ENCODE measurements at places on chromosomes 16 and 17.
A peak's percentile ranks its signal among the peaks of the same experiment; 100 is the strongest.

DNA sequence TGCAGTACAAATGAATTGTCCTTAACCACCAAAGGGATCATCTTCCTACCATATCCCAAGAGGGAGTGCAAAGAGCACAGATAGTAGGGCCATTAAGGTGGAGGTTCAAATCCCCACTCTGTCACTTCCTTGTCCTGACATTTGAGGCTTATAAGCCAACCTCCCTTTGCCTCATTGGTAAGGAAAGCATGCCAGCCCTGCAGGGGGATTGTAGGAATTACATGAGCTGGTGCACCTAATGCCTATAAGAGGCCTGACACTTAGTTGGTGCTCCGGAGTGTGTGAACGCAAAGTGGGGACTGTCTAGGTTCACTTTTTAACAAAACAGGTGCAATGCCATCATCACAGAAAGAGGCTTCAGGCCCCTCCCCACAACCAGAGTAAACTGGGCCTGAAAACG lies 374.4 kb downstream of the SNX29 start:
- DNase-seq = no peak

- DNase-seq = no peak
Observed at GRCh38 chr16:79301051-79301450, 299.5 kb downstream of the MAF start.

GRCh38 chr16:67537636-67538591 lies 9.3 kb downstream of the RIPOR1 start:
- no peak for DNase-seq

- DNase-seq = no peak
Observed at GRCh38 chr17:77124192-77124889, 16.4 kb upstream of the SEC14L1 start.

DNA sequence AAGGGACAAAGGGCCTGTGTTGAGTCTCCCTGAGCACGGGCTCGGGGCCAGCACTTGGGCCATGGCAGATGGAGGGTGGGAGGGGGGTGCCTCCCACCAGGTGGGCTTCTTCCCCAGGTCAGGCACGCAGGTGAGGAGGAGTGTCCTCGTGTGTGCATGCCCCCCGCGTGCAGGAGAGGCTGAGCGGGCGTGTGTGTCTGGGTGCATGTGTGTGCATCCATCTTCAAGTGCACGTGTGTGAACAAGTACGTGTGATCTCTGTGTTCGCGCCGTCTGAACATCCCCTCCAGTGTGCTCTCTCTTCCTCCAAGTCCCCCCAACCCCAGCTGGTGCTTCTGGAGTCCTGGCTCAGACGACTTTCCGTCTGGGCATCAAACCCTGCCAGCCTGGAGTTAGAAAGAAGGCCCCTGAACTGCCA lies 2.7 kb upstream of the ZG16B start:
- DNase-seq = no peak

DNA sequence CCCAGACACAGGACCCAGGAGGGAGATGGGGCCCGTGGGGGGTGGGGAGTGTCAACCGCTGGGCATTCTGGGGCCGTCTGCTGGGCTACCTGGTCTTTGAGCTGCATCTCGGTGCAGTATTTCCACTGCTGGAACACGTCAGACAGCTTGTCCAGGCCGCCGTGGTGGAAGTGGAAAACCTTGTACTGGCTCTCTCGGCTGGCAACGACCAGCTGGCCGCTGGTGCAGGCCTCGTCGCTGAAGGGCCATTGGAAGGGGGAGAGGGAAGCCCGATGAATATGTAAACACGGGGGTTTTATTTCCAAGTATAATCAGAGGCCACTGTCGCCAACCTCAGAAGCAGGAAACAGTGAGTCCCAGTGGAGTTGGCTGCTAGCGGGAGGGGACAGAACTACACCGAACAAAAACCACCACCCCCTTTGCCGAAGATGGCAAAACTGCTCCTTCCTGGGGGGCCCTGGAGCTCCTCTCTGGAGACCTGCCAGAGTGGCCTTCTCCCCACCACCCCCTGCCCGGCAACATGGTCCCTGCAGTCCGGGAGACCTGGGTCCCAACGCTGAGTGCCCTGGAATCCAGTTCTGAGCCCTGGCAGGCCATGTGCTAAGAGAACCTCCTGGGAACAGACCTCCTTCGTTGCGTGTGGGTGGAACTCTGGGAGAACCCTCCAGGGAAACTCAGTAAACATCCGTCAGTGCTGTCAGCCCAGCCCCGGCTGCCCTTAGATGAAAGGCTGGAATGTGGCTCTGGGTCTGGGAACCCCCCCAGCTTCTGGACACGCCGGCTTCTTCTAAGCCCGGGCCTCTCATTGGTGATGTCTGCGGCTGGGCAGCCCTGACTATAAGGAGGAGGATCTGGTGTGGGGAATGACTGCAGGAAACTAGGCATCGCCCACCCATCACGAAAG lies 84.1 kb downstream of the TBC1D16 start:
- DNase-seq = peak; percentile 23

DNA sequence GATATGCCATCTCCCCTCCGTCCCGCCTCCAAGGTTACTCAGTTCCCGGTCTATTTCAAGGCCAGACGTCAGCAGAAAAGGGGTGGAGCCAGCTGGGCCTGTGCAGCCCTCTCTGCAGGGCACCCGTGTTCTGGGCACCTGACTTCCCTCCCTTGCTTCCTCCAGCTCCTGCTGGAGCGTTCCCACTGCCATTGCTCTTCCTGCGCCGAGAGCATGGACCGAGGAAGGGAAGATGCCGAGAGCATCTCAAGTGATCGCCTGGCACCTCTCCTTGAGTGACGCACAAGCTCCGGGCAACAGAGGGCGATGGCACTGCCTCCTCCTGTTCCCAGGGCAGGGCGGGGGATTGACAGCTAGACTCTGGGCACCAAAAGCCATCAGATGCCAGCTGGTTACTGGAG lies 29.4 kb upstream of the NAT9 start:
- no peak for DNase-seq

DNA sequence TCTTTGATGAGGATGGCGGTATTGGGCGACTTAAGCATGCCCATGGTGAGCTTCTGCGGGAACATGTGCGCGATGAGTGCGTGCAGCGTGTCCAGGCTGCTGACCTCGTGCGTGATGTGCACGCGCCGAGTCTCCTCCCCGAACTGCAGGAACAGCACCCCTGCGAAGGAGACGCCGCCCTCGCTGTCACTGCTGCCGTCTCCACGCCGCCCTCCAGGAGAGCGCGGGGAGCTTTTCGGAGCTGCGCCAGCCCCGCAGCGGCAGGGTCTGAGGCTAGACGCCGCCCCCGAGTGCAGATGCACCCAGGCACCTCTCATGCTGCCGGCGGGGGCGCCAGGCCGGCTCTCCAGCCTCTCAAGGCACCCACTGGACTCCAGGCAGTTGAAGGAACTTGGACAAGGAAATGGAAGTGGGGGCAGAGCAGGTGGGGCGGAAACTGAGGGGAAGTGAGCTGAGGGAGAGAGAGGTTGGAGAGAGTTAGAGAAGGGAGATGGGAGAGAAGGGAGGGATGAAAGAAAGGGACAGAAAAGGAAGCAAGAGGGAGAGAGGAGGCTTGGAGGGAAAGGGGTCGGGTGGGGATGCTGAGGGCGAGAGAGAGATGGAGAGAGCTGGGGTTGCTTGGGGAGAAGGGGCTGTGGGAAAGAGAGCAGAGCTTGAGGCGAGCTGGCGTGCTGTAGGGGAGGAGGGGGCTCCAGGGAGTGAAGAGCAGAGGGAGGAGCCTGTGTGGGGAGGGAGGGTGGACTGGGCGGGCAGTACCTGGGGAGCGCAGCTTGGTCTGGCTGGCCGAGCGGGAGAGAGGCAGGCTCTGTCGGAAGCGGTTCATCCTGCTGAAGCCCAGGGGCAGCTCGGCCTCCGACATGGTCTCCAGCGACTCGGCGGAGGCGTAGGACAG lies 42.1 kb downstream of the SRCIN1 start:
- DNase-seq = no peak

GRCh38 chr17:81697261-81698044 lies 5.7 kb upstream of the MRPL12 start:
- no peak for DNase-seq

GRCh38 chr16:678209-678857 lies 1.9 kb upstream of the STUB1 start:
- DNase-seq = no peak

DNA sequence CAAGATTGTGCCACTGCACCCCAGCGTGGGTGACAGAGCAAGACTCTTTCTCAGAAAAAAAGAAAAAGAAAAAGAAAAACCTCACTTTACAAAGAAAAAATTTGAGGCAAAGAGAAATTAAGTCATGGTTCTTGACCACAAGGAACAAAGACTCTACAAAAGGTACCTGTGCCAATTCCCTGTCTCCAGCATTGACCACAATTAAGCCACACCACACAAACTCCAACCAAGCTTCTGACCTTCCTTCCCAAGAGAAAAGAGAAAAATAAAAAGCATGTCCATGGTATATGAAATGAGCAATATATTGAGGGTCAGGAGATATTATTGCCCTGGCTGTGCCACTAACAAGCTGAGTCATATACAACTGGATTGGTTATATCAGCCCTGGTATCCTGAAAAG lies 146.3 kb upstream of the NOG start:
- DNase-seq = no peak

DNA sequence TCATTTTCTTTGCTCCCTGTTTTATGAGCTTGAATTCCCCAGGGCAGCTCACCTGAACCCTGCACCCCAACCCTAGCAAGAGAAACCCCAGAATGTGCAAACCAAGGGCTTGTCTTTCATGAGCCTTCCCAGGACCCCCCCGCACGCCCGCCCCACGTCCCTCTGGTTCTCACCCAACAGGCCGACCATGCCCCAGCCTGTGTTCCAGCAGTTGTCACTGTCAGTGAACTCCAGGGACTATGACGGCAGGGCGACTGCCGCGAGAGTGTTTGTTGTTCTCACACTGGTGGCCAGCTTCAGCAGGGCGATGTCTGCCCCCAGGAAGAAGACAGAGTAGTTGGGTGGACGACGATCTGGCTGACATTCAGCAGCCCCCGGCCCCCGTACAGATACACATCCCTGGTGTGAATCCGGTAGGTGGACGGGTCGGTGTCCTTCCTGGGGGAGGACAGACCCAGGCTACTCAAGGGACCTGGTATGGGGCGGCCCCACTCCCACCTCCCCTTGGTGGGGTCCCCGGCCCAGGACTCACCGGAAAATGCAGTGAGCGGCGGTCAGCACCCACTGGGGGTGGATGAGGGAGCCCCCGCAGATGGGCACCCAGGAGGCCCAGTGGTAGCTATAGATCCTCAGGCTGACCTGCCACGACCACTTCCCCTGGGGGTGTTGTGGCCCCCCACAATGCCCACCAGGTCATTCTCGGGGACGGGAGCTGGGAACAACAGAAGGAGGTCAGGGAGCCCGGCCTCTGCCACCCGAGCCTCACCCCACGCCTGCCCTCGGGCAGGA lies 20.1 kb downstream of the TPSD1 start:
- DNase-seq = no peak

DNA sequence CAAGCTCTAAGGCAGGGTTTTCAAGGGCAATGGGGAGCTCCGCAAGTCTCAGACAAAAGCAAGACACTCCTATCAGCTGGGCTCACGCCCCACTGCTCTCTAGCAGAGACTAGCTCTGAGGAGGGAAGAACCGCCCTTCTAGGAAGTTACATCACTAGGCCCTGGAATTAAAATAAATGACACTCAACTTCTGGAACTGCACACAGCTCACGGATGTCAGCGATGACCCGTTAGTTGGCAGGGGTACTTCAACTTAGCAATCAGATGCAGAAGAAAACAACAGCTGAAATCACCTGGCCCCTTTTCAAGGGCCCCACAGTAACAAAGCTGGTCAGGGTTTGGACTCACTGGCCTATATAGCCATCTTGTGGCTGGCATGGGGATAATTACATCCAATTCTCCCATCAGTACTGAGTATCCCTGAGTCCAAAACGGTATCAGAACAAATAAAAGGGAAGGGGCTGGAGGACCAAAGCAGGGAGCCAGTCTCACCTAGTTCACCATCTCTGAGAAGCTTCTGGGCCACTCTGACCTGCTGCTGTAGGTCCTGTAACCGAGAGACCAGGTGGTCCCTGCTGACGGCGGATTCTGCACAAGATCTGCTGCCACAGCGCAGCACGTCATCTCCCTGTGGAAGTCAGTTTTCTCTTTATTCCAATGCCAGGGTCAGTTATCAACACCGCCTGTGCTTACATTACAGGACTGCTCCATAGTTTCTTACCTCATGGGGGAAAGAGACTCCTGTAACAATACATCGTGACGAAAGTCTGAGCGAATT lies 22.2 kb downstream of the SERPINF1 start:
- DNase-seq = no peak

- no peak for DNase-seq
Observed at GRCh38 chr17:61349350-61349749, 50.3 kb upstream of the TBX2 start.

DNA sequence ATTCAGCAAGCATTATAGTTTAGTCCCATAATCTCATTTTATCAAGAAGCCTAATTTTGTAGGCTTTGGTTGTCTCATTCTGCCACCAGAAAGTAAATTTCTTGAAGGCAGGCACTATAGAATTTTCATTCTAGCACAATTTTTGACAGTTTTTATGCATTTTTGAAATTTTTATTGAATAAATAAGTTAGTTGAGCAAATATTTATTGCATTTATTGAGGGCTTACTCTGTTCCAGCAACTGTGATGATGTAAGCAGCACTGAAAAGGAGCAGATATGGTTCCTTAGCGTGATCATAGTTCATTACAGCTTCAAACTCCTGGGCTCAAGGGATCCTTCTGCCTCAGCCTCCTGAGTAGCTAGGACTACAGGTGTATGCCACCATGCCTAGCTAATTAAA lies 34.2 kb downstream of the PPM1E start:
- no peak for DNase-seq

- DNase-seq = no peak
Observed at GRCh38 chr17:3501344-3501743, 25.5 kb downstream of the ASPA start.

DNA sequence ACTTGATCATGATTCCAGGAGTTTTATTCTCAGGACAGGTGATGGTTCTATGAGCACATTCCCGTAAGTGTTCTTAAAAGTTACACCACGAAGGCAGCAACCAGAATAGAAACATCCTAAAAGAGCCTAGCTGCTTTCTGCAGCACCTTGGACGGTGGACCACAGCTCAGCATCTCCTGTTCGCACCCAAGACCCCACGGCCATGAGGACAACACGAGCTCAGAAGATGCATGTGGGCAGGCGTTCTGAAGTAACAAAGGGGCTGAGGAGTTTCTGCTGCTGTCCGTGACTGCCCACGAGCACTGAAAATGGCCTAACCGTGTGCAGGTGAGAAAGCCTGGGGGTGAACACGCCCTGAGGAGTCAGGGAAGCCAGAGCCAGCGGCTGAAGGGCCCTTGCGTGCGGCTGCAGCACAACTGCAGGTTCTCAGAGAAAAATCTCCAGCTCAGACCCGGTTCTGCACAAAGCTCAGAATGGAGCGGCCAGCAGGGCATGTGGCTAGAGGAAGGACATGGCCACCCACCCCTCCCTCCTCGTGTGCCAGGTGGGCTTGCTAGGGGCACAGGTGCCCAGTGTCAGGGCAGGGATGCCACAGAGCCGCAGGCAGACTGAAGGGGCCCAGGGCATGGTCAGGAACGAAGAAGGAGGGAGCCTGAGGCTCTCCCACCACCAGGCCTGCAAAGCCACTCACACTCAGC lies 10.8 kb upstream of the C16orf95 start:
- DNase-seq = no peak

- DNase-seq = no peak
Observed at GRCh38 chr16:700684-701584, 4.7 kb downstream of the FBXL16 start.

GRCh38 chr17:81515530-81516041 lies 3.0 kb upstream of the ACTG1 start:
- DNase-seq = no peak

GRCh38 chr16:52787709-52788108 lies 240.8 kb upstream of the TOX3 start:
- DNase-seq = no peak

GRCh38 chr16:13414154-13414553 lies 505.8 kb upstream of the ERCC4 start:
- DNase-seq = no peak
